ENCODE measurements at places on chromosomes 2 and 18. TPM values are rescaled to one million over a fixed set of nuclear protein-coding genes. Genes with fewer than 3 reads are reported as not detected.

Gene ZBTB7C
- total RNA-seq = 9.6 TPM

Gene CNDP2
- total RNA-seq = 44.3 TPM

DNA sequence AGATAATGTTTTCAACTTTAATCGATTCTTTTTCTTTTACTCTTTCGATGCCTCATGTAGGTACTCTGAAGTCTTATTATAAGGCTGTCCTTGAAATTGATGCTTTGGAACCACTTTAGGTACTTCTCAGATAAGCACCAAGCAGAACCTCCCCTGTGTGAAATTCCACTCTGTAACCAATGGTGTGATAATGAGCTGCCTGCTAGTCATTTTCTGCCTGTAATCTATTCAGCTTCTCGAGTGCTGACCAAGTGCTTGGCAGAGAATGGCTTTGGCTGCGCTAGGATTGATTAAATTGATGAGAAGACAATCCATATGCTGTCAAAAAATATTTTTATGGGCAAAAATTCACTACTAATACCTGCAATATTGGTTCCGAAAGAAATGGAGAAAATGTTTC is 132.1 kb upstream of the STON1 start:
- H3K4me1 ChIP-seq = no peaks in the 10 kb centered on the region
- H3K27me3 ChIP-seq = no peaks in the 10 kb centered on the region
- H3K27ac ChIP-seq = no peak overlapping the region
- no peaks in the 10 kb centered on the region for H3K36me3 ChIP-seq

DNA sequence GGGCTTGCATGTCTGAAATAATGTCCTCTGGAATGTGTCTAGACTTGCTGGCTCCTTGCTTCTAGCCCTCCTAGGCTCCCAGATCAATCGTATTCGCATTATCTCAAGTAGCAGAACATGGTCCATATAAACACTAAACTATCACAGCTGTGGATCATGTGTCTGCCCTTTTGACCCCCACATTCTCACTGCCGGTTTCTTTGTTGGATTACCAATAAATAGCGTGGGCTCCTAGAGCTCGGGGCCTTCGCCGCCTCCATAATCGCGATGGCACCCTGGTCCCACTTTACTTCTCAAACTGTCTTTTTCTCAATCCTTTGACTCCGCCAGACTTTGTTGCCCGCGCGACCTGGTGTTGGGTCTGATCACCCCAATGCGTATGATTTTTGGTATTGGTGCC is 6.3 kb upstream of the SCYGR8 start:
- no peaks in the 10 kb centered on the region for H3K27me3 ChIP-seq
- H3K4me1 ChIP-seq = no peaks in the 10 kb centered on the region
- H3K36me3 ChIP-seq = no peaks in the 10 kb centered on the region
- no peak overlapping the region for H3K4me3 ChIP-seq

Data from thoracic aorta (tissue), 2 donors.